Jurkat, Clone E6-1 (cell line): ENCODE measurements at places on chromosomes 7 and 10.
A peak's percentile ranks its signal among the peaks of the same experiment; 100 is the strongest.

GRCh38 chr7:85162721-85163120 lies 24.1 kb downstream of the SEMA3D start:
- no peak for DNase-seq

DNA sequence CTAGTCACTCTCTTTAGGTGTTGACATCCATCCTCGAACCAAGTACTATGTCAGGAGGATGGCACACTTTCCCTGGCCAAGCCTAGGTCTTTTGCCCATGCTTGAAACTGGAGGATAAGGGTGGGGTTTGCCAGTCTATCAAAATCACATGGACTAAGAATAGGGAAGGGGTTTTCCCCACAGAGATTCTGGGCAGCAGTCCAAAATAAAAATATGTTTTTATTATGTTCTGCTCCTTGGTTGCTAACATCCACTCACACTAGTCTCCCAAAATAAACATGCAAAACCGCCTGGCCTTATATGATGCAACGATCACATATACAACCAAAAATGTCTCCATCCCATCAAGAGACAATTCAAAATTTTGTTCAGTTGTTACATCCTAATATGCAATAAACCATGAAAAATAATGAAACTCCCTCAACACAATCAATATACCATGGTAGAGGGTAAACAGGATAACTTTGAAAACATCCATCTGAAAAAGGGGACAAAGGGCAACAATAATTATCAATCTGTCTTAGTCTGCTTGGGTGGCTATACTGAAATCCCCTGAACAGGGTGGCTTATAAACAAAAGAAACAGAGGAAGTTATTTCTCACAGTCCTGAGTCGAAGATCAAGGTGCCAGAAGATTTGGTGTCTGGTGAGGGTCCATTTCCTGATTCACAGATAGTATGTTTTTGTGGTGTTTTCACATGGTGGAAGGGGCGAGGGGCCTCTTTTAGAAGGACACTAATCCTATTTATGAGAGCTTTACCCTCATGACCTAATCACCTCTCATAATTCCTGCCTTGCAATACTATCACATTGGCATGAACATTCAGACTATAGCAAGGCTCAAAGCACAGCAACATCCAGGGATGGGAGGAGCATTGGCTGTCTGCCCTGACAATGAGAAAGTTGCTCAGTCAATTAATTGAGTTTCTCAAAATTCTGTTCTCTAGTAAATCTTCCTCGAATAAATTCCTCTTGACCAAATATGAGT lies 159.3 kb downstream of the ETV1 start:
- DNase-seq: no peak

DNA sequence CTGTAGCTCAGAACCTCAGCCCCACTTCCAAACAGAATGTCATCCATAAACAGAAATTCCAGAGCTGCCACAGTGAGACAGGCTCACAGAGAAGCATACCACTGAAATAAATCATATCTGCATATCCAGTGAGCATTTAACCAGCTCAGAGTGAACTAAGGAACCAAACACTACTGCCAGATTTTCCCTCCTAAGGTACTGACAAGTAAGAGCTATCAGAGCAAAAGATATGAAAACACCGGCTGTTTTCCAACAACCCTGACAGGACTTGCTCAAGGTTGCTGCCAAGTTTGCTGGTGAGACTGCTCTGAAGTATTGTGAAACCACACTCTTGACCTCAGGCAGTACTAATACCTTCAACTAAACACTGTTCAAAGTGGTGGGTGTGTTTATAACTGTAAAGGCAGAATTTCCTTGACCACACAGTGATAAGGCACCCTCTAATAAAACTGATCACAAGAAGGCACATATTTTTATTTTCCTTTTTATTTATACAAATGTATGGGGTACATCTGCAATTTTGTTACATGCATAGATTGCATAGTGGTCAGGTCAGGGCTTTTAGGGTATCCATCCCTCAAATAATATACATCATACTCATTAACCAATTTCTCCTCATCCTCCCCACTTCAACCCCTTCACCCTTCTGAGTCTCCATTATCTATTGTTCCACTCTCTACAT lies 18.3 kb downstream of the SGMS1 start:
- DNase-seq: no peak

GRCh38 chr7:36232555-36232954 lies 79.5 kb downstream of the EEPD1 start:
- no peak for DNase-seq

DNA sequence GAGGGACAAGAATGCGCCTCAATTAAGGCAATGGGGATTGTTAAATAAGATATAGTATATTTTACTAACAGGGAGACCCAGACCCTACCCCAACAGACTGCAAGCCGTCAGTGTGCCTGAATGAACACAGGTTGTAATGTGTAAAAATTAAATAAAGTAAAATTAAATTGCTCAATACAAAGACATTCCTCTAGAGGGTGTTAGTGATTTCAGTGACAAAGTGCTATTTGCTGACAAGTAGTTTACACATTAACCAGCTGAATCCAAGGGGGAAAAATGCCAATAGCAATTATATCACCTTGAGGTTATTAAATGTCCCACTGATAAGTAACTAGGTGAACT lies 110.5 kb downstream of the EBF3 start:
- DNase-seq: peak; percentile 11

GRCh38 chr10:68829521-68829920 lies 2.2 kb downstream of the STOX1 start:
- peak; percentile 38 for DNase-seq

- no peak for DNase-seq
These were observed 43.6 kb downstream of the HK1 start for GRCh38 chr10:69321865-69322264.

GRCh38 chr10:30353851-30354250 lies 4.8 kb upstream of the MTPAP start:
- no peak for DNase-seq

DNA sequence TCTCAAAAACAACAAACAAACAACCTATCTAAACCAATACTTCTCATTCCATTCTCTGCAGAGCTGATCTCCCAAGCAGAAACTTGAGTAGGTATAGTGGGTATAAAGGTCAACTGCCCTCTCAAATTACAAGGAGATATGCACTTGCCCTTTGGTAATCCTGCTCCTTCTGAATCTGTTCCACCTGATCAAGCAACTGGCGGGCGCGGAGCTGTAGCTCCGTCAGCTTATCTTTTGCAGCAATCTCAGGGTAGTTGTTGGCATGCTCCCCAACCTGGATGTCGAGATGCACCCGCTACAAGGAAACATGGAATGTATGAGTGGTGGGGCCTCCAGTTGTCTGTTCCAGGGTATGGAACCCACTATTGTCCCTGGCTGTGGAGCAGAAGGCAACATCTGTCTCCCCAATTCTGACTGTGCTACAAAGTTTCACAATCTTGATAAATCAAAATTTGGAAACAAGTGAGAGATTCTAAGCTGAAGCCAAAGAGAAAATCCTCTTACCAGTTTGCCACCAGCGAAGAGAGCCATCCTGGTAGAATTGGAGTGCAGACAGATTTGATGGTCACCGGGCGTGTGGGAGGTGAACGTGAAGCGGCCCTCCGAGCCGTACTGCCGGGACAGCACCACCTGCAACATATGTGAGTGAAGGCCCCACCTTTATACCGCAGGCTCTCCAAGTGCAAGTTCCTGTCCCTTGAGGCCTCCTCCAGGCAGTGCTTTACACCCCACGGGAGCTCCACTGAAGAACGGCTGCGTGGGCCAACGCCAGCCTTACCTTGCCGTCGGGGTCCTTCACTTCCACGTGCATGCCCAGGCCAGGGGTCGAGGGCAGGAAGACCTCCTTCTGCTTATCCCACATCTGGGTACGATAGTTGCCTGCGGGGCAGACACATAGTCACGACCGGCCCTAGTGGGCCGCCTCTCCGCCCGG lies 819 bp downstream of the TMED4 start:
- DNase-seq: peak; percentile 49

DNA sequence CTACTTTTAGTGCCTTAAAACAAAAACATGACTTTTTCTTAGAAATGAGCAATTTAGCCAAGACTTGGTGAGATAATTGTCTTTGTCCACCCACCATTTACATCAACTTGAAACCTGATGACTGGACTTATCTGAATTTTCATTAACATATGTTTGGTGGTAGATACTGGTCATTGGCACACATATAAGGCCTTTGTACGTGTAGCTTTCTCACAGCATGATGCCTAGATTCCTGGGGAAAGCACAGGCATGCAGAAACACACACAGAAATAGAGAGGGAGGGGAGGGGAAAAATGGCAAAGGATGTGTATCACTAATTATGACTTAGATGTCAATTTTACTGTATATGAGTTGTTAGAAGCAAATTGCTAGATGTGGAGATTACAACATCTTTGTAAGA lies 488.4 kb downstream of the NXPH1 start:
- DNase-seq: no peak

DNA sequence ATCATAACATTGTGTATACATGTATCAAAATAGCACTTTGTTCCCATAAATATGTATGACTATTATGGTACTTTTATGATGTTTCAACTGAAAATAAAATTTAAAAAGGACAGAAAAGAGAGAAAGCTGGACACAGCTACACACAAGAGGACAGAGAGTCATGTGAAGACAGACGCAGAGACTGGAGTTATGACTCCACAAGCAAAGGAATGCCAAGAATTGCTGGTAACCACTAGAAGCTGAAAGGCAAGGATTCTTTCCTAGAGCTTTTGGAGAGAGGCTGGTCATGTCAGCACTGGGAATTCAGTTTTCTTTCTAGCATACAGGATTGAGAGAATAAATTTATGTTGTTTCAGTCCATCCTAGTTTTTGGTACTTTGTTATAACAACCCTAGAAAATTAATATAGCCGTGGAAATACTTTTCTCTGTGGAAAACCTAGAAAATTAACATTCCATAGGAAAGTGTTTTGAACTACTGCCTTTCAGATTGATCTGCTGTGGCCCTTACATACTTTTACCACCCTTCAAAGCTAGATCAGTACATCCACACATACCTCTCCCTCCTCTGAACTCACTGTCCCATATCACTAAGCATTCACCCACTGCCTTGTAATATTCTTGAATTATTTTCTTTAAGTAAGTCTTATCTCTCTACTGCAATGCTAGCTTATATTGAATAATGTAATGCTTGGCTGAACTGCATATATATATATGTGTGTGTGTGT lies 575.3 kb downstream of the IPMK start:
- DNase-seq: no peak

GRCh38 chr7:14871880-14872279 lies 30.7 kb downstream of the DGKB start:
- no peak for DNase-seq

- DNase-seq: no peak
These were observed 23.5 kb upstream of the TRIM8 start for GRCh38 chr10:102620591-102621442.

DNA sequence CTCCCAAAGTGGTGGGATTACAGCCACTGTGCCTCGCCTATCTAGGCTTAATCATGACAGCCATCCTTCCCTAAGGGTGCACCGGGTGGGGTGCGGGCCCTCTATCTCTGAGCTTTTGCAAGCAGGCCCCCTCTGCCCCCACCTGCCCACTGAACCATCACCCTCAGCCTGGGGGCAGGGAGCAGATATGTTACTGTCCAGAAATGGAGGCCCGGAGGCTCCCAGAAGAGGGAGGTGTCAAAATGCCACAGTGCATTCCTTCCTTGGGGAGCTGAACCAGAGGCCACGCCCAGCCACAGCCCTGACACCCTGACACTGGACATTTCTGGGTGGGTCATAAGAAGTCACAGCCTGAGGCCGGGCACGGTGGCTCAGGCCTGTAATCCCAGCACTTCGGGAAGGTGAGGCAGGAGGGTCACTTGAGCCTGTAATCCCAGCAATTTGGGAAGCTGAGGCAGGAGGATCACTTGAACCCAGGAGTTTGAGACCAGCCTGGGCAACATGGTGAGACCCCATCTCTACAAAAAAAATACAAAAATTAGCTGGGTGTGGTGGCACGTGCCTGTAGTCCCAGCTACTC lies 129.8 kb upstream of the TNRC18 start:
- DNase-seq: no peak

DNA sequence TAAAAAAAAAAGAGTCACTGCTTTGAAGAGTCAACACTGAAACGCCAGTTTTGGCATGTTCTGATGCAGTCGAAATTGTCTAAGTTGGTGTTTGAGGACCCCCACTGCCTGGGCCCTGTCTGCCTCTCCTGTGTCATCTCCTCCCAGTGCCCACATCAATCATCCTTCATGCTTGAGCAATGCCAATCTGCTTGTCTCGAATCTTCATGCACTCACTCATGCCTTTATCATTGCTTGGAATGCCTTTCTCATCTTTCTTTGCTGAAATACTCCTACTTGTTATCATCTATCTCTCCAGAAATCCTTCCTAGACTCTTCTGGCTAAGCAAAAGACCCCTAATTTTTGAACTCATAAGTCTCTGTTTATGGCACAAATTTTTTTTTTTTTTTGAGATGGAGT lies 42.1 kb upstream of the PLPP4 start:
- DNase-seq: no peak

DNA sequence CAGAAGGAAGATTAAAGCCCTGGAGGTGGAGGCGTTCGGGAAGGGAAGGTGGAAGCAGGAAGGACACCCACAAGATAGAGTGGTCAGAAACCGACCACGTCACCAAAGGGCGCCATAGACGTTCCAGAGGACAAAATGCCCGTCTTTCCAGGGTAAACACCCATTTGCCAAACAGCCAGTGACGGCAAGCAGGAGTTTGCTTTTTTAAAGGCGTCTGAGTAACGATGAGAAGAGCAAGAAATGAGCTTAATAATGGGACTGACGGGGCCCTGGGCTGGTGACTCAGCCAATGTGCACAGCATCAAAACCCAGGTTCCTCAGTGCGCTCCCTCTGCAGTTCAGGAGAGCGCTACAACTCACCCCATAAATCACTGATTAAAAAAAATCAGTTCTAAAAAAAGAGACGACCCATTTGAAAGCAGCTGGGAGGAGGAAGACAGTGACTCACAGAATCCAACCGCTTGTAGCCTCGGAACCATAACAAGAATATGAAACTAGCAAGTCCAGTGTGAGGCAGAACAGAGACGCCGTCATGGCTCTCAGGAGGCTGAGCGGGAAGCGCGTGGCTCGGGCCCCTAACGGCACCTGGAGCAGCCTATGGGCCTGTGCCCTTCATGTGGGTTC lies 5.9 kb downstream of the DIP2C start:
- no peak for DNase-seq

DNA sequence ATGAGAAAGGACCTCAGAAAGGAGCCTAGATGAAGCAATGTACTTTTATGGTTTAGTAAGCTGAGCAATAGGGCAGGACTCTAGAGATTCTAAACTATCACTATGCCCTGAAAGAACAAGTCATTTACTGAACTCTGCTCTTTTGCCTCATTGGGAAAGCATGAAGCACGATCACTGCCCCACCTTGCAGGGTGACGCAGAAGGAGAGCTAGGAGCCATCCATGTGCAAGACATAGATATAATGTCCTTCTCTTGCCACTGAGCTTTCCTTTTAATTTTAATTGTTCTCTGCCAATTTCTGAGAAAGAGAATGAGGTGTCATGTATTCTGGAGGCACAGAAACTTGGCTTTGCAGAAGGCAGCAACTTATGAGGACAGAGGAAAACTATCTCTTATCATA lies 108.3 kb downstream of the SORCS1 start:
- DNase-seq: no peak

DNA sequence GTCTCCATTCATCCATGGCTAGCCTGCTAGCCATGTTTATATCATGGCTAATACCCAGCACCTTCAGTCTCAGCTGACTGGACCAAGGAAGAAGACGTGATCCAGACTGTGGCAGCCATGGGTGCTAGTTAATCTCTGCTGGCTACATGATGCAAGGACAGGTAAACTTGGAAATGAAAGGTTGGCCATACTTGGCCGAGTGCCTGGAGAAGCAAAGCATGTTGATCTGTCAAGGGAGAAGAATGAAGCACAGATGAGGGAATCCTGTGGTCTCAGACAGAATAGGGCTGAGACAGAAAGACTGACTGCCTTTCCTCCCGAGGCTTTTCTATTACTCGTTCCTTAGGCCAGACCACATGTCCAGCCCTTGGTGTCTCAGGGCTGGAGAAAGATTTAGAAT lies 41.1 kb downstream of the CPVL start:
- no peak for DNase-seq

GRCh38 chr7:90690159-90690858 lies 94.2 kb downstream of the CDK14 start:
- no peak for DNase-seq
